ENCODE measurements at places on chromosomes 7 and 10. TPM values are rescaled to one million over a fixed set of nuclear protein-coding genes. Genes with fewer than 3 reads are reported as not detected.

The GJC3 gene
- not detected for total RNA-seq

The SNCG gene
- total RNA-seq = not detected

The GPR15LG gene
- not detected for total RNA-seq

The NUTM2A gene
- total RNA-seq = 0.14 TPM

The CYP3A4 gene
- not detected for total RNA-seq

The CRYGN gene
- not detected for total RNA-seq

The GPR26 gene
- not detected for total RNA-seq

DNA sequence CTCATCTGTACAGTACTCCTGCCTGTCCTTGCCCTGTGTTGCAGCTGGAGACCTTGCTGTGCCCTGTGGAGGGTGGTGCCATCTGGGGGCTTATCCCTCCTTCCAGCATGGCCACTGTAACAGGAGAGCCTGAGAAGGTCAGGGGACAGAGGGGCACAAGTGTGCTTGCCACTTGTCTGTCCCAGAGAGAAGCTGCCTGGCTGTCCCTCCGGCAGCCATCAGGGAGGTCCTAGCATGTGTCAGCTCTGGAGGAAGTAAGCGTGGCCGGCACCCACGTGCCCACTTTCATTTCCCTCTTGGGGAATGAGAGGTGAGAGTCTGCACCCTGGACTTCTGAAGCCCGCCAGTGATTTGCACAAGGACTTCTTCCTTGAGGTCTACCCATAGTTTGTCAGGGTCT is 97.0 kb upstream of the PPIF start:
- peak; percentile 89 for DNase-seq
- H3K27me3 ChIP-seq = no peaks in the 10 kb centered on the region
- H3K4me1 ChIP-seq = peaks cover 100% of the 10 kb centered on the region

DNA sequence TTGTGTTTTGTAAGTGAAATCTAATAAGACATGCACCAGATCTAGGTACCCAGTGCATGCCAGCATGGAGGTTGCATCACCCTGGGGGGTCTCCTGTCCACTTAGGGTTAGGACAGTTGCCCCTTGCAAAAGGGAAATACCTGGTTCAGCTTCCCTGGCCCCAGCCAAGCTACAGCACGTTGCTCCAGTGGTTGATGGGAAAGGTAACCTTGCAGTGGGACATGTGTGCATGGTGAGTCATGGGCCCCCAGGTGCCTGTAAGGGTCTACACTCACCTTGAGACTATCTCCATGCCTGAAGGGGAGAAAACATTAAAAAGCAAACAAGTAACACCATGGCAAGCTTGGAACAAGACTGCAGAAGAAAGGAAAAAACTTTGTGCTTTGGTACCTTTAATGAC is 143.9 kb downstream of the LSM5 start:
- DNase-seq = no peak
- H3K27ac ChIP-seq = no peak overlapping the region
- H3K4me1 ChIP-seq = no peaks in the 10 kb centered on the region
- no peaks in the 10 kb centered on the region for H3K36me3 ChIP-seq

DNA sequence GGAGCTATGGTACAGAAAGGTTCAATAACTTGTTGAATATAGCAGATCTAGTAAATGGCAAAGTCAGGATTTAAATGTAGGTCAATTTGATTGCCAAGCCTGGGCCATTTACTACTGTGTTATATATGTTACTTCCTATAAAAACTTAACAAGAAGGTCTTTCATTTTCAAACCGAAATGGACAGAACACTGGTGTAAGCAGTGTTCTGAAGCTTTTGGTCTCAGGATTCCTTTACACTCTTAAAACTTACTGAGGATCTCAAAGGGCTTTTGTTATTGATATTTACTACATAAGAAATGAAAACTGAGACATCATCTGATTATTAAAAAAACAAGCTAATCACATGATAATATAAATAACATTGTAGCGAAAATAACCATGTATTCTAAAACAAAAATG is 114.7 kb downstream of the PTEN start:
- no peaks in the 10 kb centered on the region for H3K27me3 ChIP-seq
- no peak overlapping the region for H3K4me3 ChIP-seq
- DNase-seq = no peak
- peak overlapping the region; percentile 29 for H3K27ac ChIP-seq
- H3K4me1 ChIP-seq = peaks cover 16% of the 10 kb centered on the region
- H3K36me3 ChIP-seq = no peaks in the 10 kb centered on the region

- no peak overlapping the region for H3K27ac ChIP-seq
- H3K4me3 ChIP-seq = no peak overlapping the region
- H3K36me3 ChIP-seq = no peaks in the 10 kb centered on the region
- no peak for DNase-seq
- no peaks in the 10 kb centered on the region for H3K4me1 ChIP-seq
- H3K27me3 ChIP-seq = no peaks in the 10 kb centered on the region
Measured at GRCh38 chr10:58414270-58415041, 29.2 kb downstream of the TFAM start.

DNA sequence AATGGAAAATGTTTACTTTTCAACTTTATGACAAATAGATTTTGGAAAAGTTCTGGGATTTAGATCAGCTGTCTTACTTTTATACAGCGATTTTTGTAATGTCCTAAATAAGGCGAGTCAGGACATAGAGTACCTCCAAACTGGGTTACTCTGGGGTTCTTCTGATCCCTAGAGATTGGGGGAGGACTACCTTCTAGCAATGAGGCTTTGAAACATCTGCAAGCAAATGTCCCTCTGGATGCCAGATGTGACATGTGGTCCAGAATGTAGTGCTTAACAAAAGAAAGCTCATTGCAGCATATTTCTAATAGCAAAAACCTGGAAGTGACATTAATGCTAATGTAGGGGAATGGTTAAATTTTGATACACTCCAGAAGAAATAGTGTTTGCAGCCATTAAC is 36.1 kb downstream of the ABRAXAS2 start:
- H3K27me3 ChIP-seq = no peaks in the 10 kb centered on the region
- DNase-seq = no peak
- H3K36me3 ChIP-seq = peaks cover 23% of the 10 kb centered on the region
- H3K4me3 ChIP-seq = no peak overlapping the region
- H3K4me1 ChIP-seq = no peaks in the 10 kb centered on the region

GRCh38 chr10:95264227-95265051 is 26.4 kb downstream of the PDLIM1 start:
- no peak overlapping the region for H3K27ac ChIP-seq
- H3K36me3 ChIP-seq = no peaks in the 10 kb centered on the region
- H3K27me3 ChIP-seq = no peaks in the 10 kb centered on the region
- DNase-seq = no peak
- no peaks in the 10 kb centered on the region for H3K4me1 ChIP-seq

GRCh38 chr10:1180071-1180730 is 124.0 kb downstream of the WDR37 start:
- H3K4me3 ChIP-seq = no peak overlapping the region
- no peaks in the 10 kb centered on the region for H3K4me1 ChIP-seq
- H3K27me3 ChIP-seq = no peaks in the 10 kb centered on the region
- no peak overlapping the region for H3K27ac ChIP-seq

DNA sequence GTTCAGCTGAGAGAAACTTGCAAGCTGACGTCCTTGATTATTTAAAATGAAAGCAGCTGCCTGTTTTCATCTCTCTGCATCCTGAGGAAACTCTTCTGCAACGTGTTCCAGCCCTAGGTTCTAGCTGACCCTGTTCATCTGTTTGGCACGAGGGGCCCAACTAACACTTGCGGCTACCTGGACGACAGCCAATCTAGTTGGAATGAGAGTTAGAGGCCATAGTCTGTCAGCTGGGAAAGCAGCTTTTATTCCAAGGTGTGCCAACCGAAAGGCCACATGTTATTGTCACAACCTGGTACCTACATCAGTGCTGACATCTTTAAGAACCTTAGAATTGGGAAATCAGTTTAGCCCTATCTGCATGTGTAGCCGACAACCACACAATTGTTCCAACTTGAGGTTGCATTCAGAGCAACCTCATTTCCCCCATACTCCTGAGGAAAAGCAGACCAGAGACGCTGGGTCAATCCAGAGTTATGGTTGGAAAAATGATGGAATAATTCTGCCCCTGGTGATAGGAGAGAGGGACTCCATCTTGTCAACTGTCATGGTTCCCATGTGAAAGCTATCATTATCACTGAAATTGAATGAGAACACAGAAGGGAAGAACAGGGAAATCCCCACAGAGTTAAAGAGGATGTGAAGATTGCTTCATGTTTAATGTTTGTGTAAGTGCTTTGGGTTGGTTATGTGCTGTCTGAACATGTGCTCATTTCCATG is 121.6 kb downstream of the EGFR start:
- H3K27me3 ChIP-seq = no peaks in the 10 kb centered on the region
- H3K36me3 ChIP-seq = no peaks in the 10 kb centered on the region
- DNase-seq = no peak
- no peak overlapping the region for H3K4me3 ChIP-seq

DNA sequence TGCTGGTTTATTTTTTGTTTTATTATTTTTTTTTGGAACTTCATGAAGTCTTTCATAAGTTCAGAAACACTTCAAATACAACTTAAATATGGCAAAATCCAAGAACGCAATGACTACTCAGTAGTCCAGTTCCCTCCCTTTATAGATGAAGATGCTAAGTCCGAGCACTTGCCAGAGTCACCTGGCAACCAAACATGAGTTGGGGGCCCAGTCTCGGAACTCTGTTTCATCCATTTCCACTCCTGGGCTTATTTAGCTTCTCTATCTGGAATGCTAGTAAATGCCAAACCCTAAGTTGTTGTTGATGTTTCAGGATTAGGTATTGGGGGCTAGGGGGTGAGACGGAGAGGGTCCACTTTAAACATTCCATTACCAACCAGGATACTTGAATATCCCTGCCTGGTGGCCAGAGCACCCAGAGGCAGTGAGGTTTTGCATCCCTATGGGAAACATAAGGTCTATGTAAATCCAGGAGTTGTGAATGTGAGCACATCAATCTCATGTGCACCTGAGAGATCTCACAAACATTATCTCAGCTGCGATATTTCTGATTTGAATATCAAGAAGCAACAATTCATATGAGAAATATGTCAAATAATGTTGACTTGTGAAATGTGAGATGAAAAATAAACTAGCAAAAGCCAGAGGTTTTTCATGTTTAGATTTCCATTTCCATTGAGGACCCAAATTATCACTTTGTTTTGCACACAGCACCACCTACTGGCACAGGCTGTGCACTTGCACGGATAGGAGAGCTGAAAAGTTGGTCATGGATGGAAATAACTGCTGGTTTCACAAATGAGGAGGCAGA is 129.3 kb downstream of the PKD1L1 start:
- DNase-seq = peak; percentile 90
- no peak overlapping the region for H3K4me3 ChIP-seq
- no peaks in the 10 kb centered on the region for H3K27me3 ChIP-seq
- H3K36me3 ChIP-seq = no peaks in the 10 kb centered on the region
- H3K4me1 ChIP-seq = peaks cover 43% of the 10 kb centered on the region

DNA sequence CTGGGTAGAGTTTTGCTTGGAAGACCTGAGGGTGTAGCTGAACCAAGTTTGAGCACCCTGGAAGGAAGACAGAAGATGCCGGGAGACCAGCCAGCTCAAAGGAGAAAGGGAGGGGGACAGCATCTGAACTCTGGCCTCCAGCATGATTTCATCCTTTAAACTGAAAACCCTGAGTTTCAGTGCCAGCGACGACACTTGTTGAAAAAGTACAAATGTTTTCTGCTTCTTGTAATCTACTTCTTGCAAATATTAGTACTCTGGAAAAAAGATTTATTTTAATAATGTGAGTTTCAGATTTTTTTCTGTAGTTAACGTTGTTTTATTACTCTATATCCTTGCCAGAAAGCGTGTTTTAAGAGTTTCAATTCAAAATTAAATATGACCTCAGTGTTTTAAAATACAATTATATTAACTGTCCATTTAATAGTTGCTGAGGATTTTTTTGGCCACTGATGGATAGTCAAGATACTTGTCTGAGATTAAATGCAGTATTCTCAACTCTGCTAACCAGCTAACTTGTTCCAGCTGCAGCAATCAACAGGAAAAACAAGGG is 227.7 kb downstream of the MGMT start:
- no peak for DNase-seq
- no peaks in the 10 kb centered on the region for H3K4me1 ChIP-seq
- no peak overlapping the region for H3K4me3 ChIP-seq
- H3K27me3 ChIP-seq = no peaks in the 10 kb centered on the region
- no peak overlapping the region for H3K27ac ChIP-seq

- no peaks in the 10 kb centered on the region for H3K27me3 ChIP-seq
- H3K4me3 ChIP-seq = no peak overlapping the region
- no peaks in the 10 kb centered on the region for H3K4me1 ChIP-seq
Measured at GRCh38 chr10:103757531-103758293, 97.7 kb downstream of the SH3PXD2A start.

DNA sequence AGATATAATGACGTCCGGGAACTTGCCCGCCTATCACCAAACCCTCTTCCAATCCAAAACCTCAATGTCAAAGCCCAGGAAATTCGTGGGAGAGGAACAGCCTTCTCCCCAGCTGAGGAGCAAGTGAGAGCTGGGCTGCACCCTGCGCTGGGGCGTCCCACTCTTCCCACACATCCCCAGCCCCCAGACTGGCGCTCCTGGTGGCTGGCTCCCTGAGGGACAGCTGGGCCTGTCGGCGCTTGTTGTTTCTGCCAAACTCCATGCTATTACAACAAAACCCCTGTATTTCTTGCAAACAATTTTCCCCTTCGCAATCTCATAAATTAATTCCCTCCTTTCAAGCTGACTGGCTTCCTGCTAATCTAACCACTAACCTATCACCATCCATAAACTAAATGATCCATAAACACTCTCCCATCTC is 53.0 kb downstream of the GRID1 start:
- DNase-seq = no peak
- no peaks in the 10 kb centered on the region for H3K36me3 ChIP-seq
- H3K4me3 ChIP-seq = no peak overlapping the region
- no peak overlapping the region for H3K27ac ChIP-seq

- no peak overlapping the region for H3K4me3 ChIP-seq
- DNase-seq = no peak
- H3K36me3 ChIP-seq = no peaks in the 10 kb centered on the region
- H3K4me1 ChIP-seq = no peaks in the 10 kb centered on the region
- no peaks in the 10 kb centered on the region for H3K27me3 ChIP-seq
Measured at GRCh38 chr10:18456984-18457383, 194.4 kb downstream of the NSUN6 start.

GRCh38 chr10:100020886-100021253 is 11.1 kb upstream of the DNMBP start:
- peak; percentile 66 for DNase-seq
- H3K4me3 ChIP-seq = peak overlapping the region; percentile 47
- peak overlapping the region; percentile 81 for H3K27ac ChIP-seq
- H3K27me3 ChIP-seq = no peaks in the 10 kb centered on the region

DNA sequence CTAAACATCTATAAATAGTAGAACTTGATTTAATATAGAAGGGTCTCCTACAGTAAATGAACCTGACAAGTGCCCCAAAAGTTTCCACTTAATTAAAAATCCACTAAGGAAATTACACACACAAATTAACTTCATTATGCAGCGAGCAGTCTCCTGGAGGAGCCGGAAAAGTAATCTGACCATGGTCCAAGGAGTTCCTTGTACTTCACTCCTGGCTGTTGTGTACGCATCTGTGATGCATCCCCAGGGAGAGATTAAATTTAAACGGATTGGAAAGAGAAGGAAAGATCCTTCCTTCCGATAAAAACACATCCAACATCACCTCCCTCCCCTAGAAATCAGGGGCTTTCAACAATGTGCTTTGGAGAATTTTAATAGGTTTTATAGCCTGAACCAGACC is 85.5 kb downstream of the PARD3 start:
- no peak overlapping the region for H3K4me3 ChIP-seq
- no peaks in the 10 kb centered on the region for H3K27me3 ChIP-seq
- DNase-seq = no peak
- no peaks in the 10 kb centered on the region for H3K36me3 ChIP-seq
- H3K27ac ChIP-seq = no peak overlapping the region
